ENCODE measurements at places on chromosomes 11 and 22.

GRCh38 chr11:27004103-27004502, 10.2 kb downstream of the FIBIN start:
- DNase-seq: no peak

- no peak for DNase-seq
Observed at GRCh38 chr11:62402960-62403730, 15.7 kb upstream of the SCGB1A1 start.

GRCh38 chr11:44596525-44597276, 31.2 kb downstream of the CD82 start:
- no peak for DNase-seq

GRCh38 chr11:86919557-86920210, 35.5 kb downstream of the FZD4 start:
- DNase-seq: no peak

- no peak for DNase-seq
Observed at GRCh38 chr11:64863391-64864060, 14.9 kb downstream of the EHD1 start.

DNA sequence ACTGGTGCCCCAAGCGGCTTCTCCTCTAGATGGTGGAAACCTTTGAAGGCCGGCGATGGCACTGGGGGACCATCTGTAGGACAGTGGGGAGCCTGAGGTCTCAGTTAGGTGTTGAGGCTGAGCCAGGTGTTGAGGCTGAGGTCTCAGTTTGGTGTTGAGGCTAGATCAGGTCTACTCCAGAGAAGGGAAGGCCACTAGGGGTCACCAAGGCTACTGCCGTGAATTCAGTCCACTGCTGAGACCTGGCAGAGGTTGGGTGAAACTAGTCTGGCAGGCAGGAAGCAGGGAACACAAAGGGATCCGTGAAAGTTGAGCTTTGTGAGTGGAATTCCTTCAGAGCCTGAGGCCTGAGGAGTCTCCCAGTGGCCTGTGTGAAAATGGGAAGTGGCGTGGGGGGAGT, 123.8 kb upstream of the FGF3 start:
- DNase-seq: no peak

DNA sequence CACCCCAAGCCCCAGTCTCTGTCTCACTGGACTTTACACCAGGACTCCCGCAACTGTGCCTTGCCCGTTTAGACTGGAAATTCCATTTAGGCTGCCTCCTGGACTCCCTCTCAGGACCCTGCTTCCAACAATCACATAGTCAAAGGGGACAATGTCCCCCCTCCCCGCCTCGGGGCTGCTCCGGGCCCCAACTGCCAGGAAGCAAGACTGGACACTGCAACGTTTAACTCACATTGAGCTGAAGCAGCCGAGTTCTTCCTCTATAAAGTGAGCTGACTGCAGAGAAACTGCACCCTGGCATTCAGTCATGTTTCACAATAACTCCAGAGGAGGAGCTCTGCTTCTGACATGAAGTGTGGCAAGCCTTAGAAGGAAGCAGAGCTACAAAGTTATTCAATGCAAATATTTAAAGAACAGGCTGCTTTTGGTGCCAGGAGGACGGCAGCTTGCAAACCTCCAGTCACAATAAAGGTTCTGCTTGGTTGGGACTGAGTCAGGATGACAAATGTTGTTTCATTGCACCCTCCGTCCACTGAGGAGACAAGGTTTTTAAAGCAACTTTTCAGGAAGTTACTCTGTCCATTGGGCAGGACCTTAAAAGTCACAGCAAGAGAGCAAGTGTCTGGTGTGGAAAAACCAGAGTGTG, 19.9 kb downstream of the PACSIN2 start:
- DNase-seq: peak; percentile 27

DNA sequence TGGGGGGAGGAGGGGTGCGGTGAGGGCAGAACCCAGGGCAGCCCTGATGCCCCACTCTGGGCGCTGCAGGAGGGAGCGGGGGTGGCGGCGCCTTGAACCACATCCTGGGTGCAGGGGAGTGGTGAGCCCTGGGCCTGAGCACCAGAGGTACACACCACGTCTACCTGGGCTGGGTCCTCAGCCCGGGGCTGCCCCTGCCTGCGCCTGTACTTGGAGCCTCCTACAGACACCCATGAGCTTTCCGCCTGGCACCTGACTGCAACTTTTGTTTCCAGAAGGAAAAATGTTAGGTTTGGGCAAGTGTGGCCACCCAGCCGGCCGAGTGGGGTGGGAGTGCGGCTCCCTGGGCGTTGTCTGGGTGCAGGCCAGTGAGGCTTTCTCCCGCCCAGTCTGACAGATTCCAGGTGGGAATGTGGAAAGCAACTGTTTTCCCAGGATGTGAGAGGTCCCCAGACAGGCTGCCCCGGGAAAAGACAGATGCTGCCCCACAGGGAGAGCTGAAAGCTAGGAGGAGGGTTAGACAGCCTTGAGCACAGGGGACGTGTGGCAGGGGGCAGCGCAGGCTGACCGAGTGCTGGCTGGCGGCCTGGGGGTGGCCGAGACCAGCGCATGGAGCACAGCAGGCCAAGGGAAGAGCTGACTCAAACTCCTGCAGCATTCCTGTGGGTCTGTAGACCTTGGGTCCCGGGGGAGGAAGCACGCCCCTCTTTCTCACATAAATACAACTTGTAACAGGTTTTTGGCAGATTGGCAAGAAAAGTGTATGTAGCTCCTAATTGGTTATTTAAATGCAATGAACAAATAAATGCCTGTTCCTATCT, 44.1 kb downstream of the GNB1L start:
- no peak for DNase-seq

- no peak for DNase-seq
Observed at GRCh38 chr22:27391092-27391770, 410.3 kb downstream of the MN1 start.

DNA sequence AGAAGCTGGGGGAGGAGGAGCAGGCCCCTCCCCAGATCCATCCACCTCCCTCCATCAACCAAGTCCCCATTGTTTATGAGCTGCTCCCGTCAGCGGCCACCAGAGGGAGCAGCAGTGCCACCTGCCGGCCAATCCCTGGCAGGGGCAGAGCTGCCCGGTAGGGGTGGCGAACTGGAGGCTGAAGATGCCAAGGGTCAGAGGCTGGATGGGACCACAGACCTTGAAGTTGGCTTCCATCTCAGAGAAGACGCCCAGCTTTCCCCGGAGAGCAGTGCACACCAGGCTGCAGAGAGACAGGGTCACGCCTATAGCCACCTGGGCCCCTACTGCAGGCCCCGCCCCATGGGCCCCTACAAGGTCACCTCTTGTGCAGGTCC, 3.6 kb downstream of the FIBP start:
- no peak for DNase-seq

- peak; percentile 31 for DNase-seq
Observed at GRCh38 chr22:26679003-26679629, 21.7 kb downstream of the MIAT start.

DNA sequence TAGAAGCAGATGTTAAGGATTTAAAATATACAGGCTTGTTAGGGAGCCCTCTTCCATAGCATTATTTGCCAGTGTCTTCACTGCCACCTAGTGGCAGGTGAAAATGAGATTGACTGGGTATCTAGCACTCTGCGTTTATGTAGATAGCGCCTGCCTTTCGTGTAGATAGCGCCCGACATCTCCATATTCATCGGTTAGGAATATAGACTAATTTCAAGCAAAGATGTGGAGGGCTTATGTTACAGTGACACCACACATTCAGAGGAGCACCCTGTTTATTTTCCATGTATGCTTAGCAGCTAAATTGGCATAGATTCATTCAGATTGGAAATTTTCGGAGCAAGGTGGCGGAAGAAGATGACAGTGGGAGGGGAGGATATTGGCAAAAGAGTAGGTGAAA, 72.0 kb downstream of the SLC5A12 start:
- DNase-seq: no peak

GRCh38 chr11:64533501-64533900, 57.5 kb upstream of the SLC22A12 start:
- no peak for DNase-seq

GRCh38 chr22:25025491-25026400, 73.2 kb downstream of the KIAA1671 start:
- DNase-seq: no peak

- DNase-seq: no peak
Observed at GRCh38 chr11:6654281-6655019, 1.2 kb downstream of the DCHS1 start.

- no peak for DNase-seq
Observed at GRCh38 chr22:20799449-20799848, 25.5 kb downstream of the SERPIND1 start.

DNA sequence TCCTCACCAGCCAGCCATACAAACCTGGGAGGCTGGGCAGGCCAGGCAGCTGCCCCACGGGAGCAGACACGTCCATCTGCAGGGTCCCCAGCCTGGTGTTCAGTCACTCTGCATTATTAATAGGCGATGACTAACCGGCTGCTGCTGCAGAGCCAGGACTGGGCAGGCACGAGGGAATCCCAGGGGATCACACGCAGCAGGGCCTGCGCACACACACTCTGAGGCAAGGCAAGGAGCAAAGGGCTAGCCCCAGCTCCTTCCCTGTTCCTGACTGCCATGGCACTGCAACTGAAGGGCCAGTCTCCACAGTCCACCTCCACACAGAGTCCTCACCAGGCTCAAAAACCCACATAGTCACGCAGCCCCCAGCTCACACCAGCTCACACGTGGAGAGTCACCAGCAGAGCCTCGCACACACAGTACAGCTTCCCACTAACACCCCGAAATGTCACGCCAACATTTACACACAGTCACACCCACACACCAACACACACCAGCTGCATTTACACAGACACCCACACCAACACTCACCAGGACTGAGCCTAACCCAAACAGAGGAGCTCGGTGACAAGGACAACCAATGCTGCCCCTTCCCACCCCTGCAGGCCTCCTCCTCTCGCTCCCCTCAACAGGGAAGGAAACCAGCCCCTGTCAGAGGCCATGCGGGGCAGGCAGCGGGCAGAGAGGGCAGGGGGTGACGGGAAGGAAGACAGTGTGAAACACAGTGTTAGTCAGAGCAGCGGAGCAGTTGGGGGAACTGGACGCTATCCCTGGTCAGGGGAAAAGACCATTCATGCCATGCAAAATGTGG, 47.3 kb downstream of the NRXN2 start:
- DNase-seq: no peak

DNA sequence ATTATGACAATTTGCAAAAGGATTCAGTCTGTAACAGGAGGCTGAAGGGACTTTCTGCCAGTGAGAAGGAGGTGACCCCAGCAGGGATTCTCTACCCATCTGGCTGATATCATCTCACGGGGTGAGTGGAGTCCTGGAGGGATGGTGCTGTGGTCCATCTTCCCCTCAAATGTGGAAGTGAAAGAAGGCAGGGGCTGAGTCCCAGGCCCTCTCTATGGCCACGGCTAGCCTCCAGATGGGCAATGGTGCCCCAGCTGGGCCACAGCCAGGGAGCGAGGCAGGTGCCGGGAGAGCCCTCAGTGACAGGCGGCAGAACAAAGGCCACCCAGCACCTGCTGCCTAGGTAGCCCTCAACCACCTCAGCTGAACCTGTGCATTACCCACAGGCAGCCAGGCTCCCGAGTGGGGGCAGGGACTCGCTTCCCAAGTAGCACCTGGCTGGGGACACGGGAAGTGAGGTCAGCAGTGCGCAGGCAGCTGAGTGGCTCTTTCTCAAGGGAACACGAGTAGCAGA, 6.7 kb downstream of the NECTIN1 start:
- no peak for DNase-seq

DNA sequence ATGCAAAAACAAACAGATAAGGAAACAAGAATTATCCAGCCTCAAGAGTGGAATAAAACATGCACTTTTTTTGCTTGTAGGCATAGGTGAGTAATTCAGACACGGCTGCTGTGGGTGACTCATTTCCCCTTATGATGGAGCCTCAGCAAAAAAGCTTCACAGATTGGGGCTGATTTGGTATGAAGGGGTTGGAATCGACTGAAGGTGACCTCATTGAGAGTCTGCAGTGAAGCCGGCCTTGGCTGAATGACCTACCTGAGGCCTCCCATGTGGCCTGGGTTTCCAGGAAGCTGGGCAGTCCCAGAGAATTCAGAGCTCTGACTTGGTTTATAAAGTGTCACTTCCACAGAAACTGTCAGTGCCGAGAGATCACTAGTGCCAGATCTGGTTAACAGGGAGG, 34.2 kb upstream of the VPREB1 start:
- DNase-seq: no peak

DNA sequence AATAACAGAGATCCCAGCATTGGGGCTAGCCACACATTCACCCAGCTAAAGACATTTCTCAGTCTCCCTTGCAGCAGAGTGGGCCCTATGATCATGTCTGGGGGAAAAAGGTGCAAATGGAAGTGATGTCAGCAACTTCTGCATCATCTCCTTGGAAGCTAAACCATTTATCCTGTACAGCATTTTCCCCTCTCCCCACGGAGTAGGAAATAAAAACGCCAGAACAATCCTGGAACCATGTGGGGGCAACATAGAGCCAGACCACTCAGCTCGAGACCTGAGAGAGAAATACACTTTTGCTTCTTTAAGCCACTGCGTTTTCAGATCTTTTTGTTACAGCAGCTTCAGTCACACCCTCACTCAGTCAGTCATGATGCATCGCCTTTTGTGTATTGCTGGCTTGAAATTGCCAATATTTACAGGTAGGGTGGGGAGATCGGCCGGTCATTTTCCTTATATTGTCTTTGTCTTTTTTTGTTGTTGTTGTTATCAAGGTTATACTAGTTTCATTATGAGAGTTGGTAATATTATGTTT, 9.1 kb upstream of the RAC2 start:
- no peak for DNase-seq

DNA sequence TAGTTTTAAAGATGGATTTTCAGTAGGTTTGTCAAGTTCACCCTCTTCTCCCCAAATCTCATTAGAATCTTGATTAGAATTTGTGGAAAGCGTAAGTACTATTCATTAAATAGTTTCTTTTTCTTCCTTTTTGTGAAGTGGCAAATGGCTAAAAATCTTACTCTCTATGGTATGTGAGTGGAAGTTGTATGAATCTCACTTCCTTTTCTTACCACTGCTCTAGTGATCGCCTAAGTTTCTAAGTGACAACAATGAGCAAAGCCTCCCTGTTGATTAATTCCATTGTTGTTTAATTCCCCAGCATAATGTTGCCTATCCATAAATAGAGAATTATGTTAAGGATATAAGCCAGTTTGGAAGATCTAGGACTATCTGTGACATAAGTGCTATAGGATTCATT, 82.7 kb downstream of the PGR start:
- no peak for DNase-seq

- no peak for DNase-seq
Observed at GRCh38 chr11:10780040-10780439, 28.7 kb downstream of the EIF4G2 start.

- DNase-seq: no peak
Observed at GRCh38 chr22:30423301-30423958, 2.1 kb upstream of the MTFP1 start.

- no peak for DNase-seq
Observed at GRCh38 chr11:60305906-60306619, 21.0 kb upstream of the MS4A6E start.

- DNase-seq: no peak
Observed at GRCh38 chr11:63873311-63873710, 34.4 kb downstream of the MARK2 start.

All from GOT3 (cell line).